ENCODE measurements at places on chromosomes 12 and 14. TPM values are rescaled to one million over a fixed set of nuclear protein-coding genes. Genes with fewer than 3 reads are reported as not detected.
A peak's percentile ranks its signal among the peaks of the same experiment; 100 is the strongest.

GRCh38 chr12:132470397-132470796, 19.6 kb upstream of the FBRSL1 start:
- peaks cover 22% of the 10 kb centered on the region for H3K4me1 ChIP-seq
- H3K27me3 ChIP-seq, result no peaks in the 10 kb centered on the region
- no peak for DNase-seq

DNA sequence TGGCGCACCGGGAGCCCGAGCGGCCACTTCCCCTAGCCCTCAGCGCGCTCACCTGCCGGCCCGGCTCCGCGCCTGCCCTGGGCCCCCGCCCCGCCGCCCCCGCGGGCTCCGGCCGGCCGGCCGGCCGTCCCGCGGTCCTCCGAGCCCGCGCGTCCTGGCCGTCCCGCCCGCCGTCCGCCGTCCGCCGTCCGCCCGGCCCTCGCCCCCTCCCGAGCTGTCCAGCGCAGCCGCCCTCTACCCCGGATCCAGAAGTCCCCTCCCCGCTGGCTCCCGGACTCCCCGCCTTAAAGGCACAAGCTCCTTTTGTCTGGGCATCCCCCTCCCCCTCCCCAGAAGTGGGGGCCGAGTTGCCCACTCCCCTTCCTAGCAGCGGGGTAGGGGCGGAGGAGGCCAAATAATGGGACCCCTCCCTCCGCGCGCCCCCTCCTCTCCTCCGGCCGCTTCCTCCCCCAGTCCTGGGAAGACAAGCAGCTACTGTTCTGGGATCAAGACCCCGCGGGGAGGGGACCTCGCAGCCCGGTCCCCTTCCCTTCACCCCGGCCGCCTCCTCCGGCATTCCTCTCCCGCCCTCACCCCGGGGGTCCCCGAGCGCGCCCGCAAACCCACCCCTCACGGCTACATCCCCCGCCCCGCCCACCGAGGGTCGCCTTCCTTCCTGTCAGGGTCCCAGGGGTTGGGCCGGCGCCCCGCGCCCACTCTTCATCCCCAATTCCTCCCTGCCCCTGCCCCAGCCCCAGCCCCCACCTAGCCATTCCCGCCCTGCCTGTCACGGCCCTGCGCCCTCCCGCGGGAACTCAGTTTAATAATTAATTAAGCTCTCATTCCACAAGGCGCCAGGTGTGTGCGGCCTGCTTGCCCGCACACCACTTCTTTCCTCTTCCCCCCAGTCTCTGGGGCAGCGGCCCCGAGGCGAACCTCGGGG, at the start of gene ADCY6:
Gene ADCY6 (minus strand): TSS at position 236 of the 922 bp plus-strand sequence. CDS start 5,655 bp downstream, outside the sequence.
- H3K4me1 ChIP-seq, result peaks cover 7% of the 10 kb centered on the region
- H3K4me3 ChIP-seq, result peak within 1 kb of the TSS; percentile 67
- H3K27me3 ChIP-seq, result peaks cover 60% of the 10 kb centered on the region
- no peak within 1 kb of the TSS for H3K27ac ChIP-seq

DNA sequence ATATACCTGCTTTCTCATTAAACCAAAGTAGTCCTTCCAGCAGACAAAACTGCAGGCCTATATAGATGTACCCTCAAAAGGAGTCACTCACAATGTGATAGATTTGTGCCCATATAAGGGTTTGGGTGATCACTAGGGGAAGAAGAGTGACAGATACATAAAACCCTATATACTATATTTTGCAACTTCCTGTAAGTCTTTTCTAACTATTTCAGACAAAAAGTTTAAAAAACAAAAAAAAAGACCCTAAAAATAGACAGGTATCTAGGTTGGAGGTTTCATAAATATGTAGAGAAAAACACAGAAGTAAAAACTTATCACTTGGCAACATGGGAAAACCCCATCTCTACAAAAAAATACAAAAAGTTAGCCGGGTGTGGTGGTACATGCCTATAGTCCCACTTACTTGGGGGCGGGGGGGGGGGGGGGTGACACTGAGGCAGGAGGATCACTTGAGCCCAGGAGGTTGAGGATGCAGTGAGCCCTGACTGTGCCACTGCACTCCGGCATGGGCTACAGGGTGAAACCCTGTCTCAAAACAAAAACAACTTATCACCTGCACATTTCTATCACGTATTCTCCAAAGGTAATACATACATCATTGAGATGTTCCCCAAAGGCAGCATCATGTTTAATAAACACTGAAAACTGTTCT, 2.9 kb downstream of the VCPKMT start:
- peaks cover 50% of the 10 kb centered on the region for H3K4me1 ChIP-seq
- H3K4me3 ChIP-seq, result peak overlapping the region; percentile 29
- peaks cover 39% of the 10 kb centered on the region for H3K36me3 ChIP-seq
- no peaks in the 10 kb centered on the region for H3K27me3 ChIP-seq
- peak overlapping the region; percentile 54 for H3K27ac ChIP-seq
- no peak for DNase-seq

The HHIPL1 gene
- not detected for total RNA-seq

DNA sequence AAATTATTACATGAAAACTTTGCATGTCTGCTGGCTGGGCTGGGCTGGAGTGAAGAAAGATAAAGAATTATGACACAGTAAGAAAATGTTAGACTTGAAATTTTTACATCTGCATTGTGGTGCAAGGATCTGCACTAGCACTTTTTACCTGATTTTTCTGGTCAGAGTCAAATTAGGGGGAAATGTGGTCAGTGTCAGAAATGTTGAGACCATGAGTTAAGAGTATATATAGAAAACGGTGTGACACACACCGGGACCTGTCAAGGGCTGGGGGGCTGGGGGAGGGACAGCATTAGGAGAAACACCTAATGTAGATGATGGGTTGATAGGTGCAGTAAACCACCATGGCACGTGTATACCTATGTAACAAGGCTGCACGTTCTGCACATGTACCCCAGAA, 90.3 kb downstream of the IGF1 start:
- H3K4me3 ChIP-seq, result no peak overlapping the region
- H3K27me3 ChIP-seq, result peaks cover 45% of the 10 kb centered on the region
- no peaks in the 10 kb centered on the region for H3K36me3 ChIP-seq
- DNase-seq, result no peak
- H3K27ac ChIP-seq, result no peak overlapping the region
- H3K4me1 ChIP-seq, result no peaks in the 10 kb centered on the region

The PTPN21 gene
- 0.25 TPM for total RNA-seq

DNA sequence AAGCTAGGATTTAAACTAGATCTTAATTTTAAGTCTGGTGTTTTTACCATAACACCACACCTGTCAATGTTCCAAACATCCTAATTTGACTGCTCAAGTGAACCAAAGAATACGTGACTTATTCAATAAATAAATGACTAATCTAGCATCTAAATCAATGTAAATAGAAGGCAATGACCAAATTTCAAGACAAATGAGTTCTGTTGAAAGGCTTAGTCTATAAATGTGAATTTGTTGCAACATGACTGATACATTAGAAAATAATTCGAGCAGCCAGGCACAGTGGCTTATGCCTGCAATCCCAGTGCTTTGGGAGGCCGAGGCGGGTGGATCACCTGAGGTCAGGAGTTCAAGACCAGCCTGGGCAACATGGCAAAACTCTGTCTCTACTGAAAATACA, 15.1 kb downstream of the ZFC3H1 start:
- DNase-seq, result no peak
- H3K4me3 ChIP-seq, result no peak overlapping the region
- no peak overlapping the region for H3K27ac ChIP-seq
- H3K36me3 ChIP-seq, result peaks cover 28% of the 10 kb centered on the region

GRCh38 chr12:12686925-12687324, 9.1 kb downstream of the GPR19 start:
- H3K4me1 ChIP-seq, result peaks cover 25% of the 10 kb centered on the region
- H3K27ac ChIP-seq, result no peak overlapping the region
- H3K27me3 ChIP-seq, result peaks cover 4% of the 10 kb centered on the region
- peaks cover 7% of the 10 kb centered on the region for H3K36me3 ChIP-seq

GRCh38 chr12:96421014-96421413, 20.8 kb upstream of the CDK17 start:
- H3K4me3 ChIP-seq, result peak overlapping the region; percentile 65
- H3K27ac ChIP-seq, result peak overlapping the region; percentile 72
- H3K36me3 ChIP-seq, result no peaks in the 10 kb centered on the region
- no peak for DNase-seq
- H3K4me1 ChIP-seq, result peaks cover 18% of the 10 kb centered on the region

- no peaks in the 10 kb centered on the region for H3K36me3 ChIP-seq
- no peak overlapping the region for H3K4me3 ChIP-seq
- peaks cover 5% of the 10 kb centered on the region for H3K27me3 ChIP-seq
Measured at GRCh38 chr12:129854591-129854990, 49.2 kb downstream of the TMEM132D start.
